Neural progenitor cell (in vitro differentiated cells): ENCODE measurements at places on chromosomes 13 and 19.

DNA sequence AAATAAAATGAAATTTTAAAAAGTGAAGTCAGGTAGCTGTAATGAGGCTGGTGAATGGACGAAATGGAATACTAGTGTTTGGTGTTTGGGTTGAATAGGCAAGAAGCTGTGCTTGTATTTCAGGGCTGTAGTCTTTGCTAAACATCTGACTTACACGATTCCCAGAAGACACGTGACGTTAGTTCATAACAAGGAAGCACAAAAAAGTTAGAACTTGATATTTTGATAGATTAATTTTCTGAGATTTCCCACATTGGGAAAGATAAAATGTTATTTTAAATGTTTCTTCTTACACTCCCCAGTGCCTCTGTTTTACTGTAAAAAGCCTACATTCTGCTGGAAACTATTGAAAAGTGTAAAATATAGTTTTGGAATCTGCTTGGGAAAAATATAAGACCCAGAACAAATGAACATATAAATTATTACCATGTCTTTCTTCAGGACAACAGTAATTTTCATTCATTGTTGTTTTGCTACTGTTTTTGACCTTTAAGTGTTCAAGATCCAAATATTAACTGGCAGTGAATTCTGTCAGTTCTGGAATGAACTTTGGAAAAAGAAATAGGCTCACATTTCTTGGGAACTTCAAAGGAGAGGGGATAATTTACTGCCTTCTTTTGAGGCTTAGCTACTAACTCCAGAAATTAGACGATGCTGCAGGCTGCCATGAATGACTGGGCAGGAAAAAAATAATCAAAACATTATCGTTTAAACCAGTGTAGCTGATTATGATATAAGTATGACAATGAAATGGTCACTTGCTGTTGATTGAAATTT is 241.3 kb downstream of the SLITRK6 start:
- DNase-seq = no peak

DNA sequence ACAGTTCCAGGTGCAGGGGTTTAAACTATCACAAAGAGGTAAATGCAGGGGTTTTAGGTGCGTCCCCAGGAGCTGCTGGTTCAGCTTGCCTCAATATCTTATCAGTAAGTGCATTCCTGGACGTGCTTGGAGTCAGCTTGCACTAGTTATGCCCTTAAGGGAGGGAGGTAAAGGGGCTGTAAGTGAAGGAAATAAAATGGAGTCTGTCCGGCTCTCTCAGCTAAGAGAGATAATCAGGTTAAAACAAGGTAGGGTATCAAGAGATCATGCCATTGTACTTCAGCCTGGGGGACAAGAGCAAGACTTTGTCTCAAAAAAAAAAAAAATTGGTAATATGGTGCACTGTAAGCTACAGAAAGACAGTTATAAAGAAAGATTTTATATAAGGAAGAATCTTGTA is 69.7 kb downstream of the ZNF100 start:
- DNase-seq = no peak

DNA sequence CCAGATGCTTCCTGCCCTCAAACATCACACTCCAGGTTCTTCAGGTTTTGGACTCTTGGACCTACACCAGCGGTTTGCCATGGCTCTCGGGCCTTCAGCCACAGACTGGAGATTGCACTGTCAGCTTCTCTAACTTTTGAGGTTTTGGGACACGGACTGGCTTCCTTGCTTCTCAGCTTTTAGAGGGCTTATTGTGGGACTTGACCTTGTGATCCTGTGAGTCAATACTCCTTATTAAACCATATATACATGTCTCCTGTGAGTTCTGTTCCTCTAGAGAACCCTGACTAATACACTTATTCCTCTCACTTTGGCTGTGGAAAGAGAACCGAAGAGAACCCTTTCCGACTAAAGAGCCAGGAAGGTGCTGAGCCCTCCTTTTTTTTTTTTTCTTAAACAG is 53.6 kb downstream of the LMO7 start:
- no peak for DNase-seq

GRCh38 chr13:103757361-103757760 is 691.1 kb upstream of the SLC10A2 start:
- no peak for DNase-seq

DNA sequence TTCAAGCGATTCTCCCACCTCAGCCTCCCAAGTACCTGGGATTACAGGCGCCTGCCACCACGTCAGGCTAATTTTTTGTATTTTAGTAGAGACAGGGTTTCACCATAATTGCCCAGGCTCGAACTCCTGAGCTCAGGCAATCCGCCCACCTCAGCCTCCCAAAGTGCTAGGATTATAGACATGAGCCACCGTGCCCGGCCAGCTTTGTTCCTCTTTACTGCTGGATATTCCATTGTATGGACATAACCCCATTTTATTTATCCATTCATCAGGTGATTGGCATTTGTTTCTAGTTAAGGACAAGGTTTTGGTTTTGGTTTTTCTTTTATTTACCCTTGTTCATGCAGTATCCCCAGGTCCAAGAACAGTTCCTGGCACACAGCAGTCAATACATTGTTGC is 4.1 kb upstream of the RPS9 start:
- no peak for DNase-seq

DNA sequence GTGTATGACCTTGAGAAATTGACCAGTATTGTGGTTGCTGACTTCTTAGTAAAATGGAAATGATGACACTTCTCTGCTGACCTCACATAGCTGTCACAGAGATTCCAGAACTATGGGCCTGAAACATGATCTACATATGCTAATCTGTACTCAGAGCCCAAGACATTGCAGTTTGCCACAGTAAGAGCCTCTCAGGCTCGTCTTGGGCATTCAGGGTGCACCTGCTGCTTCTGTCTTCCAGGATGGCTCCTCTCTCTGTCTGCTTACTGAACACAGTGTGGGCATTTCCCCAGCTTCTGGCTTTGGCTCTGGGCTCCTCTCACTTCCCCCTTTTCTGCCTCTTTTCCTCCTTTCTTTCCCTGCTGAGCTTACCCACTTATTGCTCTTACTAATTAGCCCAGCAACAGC is 22.3 kb upstream of the SLC46A3 start:
- no peak for DNase-seq

DNA sequence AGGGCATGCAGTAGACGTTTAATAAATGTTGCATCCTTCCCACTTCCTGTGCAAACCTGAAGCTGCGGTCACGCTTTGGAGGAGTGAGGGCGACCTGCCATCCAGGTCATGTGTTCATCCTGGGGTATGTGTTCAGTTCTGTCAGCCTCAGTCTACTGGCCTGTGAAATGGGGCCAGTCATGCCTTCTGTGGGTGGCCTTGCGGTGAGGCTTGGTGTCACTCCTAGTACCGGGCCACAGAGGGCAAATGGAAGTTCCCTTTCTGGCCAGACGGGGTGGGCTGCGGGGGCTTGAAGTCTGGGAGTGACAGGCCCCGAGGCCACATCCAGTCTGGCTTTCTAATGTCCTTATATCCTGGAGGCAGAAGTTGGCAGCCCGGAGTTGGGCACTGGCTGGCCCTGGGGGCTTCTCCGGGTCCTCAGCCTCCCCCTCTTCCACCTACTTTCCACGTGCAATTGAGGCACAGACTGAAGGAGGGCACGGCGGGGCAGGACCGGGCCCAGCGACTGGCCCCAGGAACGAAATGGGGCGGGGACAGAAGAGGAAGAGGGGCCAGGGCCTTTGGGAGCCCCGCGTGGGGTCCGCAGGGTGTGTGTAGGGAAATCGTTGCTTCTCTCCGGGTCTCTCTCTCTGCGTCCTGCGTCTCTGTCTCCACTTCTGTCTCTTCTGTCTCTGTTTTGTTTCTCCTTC is 11.1 kb downstream of the PDE4A start:
- no peak for DNase-seq

- DNase-seq = no peak
Measured at GRCh38 chr13:18996627-18997051, 185.0 kb downstream of the TUBA3C start.
